HFFc6 (cell line): ENCODE measurements at places on chromosomes 6 and 20.

DNA sequence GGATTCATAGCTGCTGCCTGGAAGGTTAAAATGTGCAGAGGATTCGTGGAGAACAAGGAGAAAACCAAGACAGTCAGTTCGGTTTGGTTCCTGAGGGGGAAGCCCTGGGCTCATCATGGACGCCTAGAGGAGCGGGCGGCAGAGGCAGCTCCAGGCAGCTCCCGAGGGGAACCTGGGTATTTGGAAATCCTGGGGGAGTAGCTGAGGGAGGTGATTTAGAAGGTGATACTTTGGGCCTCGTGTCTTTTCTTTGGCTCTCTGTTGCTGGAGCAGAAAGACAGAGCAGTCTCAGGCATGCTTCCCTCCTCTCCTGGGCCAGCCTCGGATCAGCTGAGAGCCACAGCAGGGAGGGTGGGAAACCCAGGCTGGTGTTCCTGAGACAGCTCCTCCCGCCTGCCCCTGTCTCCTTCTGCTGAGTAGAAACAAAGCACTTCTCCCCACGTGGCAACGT, 139.5 kb downstream of the DLL1 start:
- no peak for DNase-seq

DNA sequence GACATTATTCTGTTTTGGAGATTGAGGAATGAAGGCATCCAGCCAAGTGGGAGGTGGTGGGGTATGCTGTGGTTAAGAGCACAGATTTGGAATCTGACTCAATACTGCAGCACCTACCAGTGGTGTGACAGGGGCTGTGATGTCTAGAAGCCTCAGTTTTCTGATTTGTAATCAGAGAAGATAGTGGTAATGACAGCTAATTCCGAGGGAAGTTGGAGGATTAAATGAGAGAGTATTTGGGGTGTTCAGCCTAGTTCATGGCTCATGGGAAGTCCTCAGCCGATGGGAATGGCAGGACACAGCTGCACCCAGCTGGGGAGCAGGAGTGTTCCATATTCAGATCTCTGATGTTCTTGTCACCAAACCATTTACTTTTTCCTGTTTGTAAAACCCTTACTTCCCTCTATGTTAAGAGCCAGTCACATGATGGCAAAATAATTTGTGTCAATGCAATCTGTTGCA, 9.3 kb downstream of the SLC9A8 start:
- DNase-seq = peak; percentile 27

- DNase-seq = no peak
Measured at GRCh38 chr6:139242457-139243240, 49.1 kb downstream of the TXLNB start.

DNA sequence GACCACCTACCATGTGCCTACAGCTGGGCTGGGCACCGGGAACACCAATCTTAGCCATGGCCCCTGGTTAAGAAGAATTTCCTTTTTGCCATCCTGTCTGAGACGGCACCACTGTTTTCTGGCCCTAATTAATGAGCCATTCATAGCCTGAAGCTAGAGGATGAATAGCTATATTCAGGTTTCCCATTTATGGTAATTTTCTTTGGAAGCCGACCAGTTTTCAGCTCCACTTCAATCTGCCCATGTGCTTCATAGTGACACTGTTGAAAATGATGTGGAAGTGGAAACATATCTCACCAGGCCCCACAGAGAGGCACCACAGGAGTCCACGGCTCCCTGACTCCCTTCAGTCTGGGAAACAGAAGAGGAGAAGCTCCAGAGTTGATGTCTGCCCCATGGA, 22.6 kb upstream of the ULBP3 start:
- DNase-seq = no peak

- peak; percentile 36 for DNase-seq
Measured at GRCh38 chr20:4100679-4101078, 85.3 kb upstream of the RNF24 start.

- no peak for DNase-seq
Measured at GRCh38 chr6:106079961-106080762, 6.0 kb upstream of the PRDM1 start.

DNA sequence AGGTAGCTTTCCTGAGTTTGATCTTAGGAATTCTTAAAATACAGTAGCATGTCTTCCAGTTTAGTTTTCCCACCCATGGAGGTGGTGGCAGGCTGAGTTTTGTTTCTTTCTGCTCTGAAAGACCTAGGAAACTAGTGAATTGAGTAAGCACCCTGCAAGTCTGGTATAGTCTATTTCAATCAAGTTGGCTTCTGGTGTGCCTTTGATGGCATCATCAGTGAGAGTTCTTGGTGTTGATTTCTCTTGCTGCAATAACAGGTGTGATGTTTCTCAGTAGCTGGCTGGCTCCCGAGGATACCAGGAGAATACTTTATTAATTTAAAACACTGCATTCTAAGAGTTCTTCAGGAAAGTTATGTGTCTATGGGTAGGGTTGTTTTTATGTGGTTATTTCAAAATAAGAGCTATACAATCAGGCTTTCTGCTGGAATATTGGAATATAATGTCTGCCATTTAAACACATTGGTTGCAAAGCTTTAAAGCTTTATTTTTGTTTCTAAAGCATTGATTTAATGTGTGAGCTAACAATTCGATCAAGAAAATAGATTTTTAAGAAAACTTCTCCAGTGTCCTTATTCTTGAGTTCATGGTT, 19.0 kb downstream of the VAPB start:
- DNase-seq = no peak

GRCh38 chr20:61315319-61315718, 63.3 kb downstream of the CDH4 start:
- DNase-seq = no peak

- peak; percentile 81 for DNase-seq
Measured at GRCh38 chr6:15351631-15352030, 105.8 kb downstream of the JARID2 start.

GRCh38 chr6:29763491-29764289, 40.5 kb downstream of the HLA-F start:
- DNase-seq = peak; percentile 73

DNA sequence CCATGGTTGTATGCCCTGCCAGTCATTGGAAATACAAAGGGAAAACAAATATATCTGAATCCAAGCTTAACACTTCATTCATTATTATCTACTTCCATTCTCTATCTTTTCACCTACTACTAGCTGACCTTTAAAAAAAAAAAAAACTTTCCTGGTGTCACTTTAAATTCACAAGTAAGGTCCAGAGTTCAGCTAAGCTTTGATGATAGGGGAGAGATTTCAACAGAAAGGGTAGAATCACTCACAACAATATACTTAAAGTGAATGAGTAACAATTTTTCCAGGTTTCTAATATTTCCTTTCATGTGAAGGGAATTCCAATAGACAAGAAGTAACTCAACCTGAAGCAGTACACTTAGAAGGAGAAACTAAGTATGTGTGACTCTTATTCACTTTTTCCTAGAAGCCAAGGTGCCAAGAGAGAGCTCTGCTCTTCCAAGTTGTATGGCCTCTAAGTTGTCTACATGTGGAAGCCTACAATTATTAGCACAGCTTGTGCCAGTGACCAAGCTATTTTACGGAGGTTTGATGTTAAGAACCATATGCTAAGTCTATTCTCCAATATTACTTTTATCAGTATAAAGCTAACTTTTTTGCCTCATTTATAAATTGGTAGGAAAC, 371.7 kb downstream of the TENT5A start:
- DNase-seq = no peak

- DNase-seq = peak; percentile 85
Measured at GRCh38 chr6:139334806-139335446, 39.5 kb downstream of the CITED2 start.

DNA sequence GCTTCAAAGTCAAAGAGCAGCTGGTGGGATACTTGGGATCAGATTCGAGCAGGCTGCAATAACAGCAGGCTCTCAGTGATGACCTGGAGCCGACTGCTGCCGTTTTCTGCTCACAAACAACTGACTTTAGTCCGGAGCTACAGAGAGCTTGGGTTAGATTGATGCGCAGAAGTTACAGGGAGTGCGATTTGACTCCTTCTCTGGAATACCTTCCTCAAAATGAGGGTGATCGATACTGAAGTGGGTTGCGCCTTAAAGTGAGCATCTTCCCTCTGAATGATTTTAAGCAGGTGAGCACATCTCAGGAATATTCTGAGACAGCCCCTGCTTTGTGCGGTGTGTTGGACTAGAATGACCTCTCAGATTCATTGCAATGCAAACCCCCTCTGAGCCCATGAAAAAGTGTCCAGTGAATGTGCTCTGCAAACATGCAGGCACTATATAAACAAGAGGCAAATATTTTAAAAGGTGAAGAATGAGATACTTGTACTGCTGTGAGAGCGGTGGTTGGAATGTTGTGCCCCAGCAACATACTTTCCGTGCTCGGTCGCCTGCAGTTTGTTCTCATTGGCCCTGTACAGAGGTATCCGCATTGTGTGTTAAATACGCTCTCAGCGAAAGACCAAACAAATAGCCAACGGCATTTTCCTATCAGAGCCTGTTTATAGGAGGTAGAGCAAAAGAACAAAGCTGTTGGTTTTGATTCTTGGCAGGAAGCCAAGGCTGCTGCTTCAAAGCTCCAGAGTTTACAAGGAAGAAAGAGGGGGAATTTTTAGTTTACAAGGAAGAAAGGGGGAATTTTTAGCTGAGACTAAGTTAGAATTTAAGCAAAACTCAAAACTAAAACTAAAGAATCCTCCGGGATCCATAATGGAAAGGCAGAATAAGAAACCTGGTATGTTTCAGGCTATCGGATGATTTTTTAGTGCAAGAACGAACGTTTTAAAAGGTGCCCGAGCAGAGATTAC, 67.7 kb downstream of the PHACTR2 start:
- DNase-seq = peak; percentile 13

DNA sequence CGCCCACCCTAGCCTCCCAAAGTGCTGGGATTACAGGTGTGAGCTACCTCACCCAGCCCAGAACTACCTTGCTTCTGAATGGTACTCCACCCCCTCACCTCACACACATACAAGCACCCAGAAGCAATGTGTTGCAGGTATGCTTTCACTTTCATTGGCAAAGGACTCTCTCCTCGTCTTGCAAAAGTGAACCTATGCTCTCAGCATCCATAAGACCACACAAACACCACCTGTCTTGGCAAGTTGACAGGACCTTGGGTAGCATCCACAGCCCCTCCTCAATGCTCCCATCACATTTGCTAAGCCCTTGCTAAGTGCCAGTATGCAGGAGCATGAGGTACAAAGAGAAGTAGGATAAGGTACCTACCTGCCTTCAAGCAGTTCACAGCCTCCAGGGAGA, 3.7 kb downstream of the KIF13A start:
- no peak for DNase-seq

DNA sequence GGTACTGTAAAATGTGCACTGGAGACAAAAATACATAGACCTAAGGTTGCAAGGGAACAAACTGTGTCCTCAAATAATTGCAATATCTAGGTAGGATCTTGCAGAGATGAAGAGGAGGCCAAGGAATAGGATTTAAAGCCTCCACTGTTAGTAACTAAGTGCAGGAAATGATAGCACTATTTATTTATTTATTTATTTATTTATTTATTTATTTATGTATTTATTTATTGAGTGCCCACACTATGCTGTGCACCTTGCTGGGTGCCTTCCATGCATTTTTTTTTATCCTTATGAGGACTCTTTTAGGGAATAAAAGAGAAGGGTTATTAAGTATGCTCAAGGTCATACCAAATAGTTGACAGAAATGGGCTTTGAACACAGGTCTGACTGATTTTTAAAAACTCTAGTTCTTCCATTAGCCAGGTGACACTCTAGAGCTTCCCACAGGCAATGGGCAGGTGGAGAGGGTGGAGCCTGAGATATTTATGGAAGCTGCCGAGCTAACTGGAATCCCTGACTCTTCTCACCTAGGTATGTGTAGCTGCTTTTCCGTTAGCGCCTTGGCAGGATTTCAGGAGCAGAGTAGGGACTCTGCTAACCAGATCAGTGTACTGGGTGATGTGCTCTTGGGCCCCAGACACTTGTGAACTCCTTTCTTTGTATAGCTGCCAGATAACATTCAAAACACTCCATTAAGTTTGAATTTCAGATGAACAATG, 12.8 kb upstream of the NUP153 start:
- DNase-seq = no peak

DNA sequence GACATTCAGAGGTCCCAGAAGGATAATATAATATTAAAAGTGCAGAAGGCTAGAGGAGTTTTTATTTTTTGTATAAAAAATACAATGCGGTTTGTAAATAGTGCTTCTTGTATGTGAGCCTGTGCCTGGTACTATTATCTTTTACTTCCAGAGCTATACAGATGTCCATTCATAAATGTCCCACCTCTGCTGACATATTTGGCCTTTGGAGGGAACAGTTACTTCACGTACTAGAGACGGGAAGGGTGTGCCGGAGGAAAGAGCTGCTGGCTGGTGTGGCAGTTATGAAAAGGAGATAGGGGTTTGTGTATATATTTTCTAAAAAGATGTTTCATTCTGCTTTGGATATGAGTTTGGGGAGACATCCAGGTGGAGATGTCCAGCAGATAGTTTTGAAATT, 8.8 kb downstream of the CD109 start:
- no peak for DNase-seq

DNA sequence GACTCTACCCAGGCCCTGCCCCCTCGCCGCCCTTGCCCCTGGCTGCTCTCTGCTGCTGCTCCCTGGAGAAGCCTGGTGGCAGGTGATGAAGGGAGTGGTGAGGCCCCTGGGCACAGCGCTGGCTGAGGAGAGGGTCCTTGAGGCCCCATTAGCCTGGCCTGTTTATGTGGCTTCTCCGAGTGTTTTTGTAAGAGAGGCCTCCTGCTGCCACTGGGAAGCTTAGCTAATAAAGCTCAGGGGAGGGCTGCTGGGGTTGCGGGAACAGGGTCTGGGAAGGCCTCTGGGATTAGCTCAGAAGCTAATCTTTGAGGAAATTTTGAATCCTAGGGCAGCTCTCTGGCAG, 15.5 kb downstream of the EBF4 start:
- no peak for DNase-seq

DNA sequence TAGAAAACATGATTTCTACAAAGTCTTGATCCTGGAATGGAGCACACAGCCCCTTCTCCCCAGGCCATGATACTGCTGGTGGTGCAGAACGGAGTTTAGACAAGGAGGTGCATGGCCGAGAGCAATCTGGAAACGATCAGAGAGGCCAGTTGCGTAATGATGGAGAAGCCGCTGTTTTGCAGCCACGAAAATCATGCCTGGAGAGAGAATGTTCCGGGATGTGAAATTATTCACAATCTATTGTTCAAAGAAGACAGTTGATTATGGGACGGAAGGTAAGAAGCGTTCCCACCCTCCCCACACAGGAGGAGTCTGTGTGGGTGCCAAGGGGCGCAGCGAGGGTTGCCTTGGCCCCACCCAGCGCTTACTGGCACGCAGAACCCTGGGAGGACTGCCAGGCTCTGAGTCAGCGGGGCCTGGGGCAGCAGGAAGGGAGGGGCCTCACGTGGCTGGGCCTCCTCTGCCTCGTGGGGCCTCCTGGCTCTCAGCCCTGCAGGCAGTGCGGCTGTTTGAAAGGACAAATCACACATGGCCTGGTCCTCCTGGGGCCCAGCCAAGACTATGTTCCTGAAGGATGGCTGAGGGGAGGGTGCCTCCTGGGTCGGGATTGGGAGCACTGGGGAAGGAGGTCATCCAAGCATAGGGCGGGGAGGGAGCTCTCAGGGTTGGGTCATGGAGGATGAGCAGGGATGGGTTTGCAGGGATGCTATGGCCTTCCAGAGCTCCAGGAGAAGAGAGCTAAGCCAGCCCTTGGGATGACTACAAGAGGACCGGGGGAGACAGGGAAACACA, 8.7 kb upstream of the AP5S1 start:
- peak; percentile 98 for DNase-seq
